ENCODE measurements at places on chromosomes 2 and 18.

DNA sequence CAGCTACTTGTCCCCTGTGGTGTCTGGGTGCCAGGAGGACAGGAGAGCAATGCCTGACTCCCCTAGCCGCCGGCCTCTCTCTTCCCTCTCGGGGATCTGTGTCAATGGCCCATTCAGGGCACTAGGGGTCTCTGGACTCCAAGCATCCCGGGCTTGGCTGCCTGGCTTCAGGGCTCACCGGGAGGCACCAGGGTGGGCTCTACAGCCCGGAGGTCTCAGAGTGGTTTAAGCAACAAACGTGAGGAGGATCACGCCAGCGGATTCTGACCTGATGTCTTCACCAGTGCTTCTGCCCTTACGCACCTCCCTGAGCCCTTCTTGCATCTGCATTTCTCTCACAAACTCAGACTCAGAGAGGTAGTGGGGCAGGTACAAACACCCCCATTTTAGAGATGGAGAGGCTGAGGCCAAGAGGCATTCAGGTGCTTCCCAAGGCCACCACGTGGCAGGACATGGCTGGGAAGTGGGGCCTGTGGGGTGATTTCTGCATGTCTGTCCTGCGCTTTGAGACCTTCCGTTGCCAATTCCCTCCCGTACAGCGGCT lies 243.0 kb downstream of the CELF4 start:
- no peak for DNase-seq

- no peak for DNase-seq
These were observed 157.4 kb upstream of the RGPD4 start for GRCh38 chr2:107669335-107669734.

DNA sequence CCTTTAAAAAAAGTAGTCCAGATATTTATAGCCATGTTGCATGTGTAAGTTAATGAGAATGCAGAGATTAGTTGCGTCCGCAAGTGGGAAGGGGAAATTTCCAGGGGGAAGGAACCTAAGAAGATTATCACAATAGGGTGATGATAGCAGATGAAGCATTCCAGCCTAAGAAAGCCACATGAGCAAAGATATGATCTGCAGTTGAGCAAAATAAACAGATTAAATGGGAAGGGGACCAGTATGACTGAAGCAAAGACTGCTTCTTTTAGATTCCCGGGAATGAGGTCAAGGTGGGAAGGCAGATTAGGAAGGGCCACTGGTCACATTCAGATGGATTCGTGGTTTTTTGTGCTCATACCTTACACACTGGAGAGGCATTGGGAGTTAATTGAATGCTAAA lies 154.6 kb upstream of the CDH2 start:
- DNase-seq: no peak

DNA sequence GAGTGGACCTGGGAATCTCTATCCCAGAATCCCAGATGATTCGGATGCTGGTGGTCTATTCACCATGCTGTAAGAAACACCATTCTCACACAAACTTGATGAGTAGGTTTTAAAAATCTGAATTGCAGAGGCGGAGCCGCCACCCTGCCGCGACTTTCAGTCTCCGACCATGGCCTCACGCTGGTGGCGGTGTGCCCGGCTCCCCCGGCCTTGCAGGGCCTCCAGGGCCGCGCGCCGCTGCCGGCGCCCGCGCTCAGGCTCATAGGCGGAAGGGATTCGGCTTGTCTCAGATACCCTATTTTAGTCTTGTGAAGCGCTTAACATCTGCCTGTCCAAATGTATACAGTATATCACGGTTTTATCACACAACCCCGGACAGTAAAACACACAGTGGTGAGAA lies 2.6 kb upstream of the PPM1B start:
- DNase-seq: no peak

GRCh38 chr2:230602562-230603230 lies 109.9 kb upstream of the CAB39 start:
- peak; percentile 31 for DNase-seq

DNA sequence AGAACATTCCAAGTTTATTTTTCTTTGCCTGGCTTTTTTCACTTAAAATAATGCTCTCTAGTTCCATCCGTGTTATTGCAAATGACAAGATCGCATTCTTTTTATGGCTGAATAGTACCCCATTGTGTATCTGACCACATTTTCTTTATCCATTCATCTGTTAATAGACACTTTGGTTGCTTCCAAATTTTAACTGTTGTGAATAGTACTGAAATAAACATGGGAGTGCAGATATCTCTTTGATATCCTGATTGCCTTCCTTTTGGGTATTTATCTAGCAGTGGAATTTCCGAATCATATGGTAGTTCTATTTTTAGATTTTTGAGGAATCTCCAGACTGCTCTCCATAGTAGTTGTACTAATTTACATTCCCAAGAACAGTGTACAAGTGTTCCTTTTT lies 230.5 kb downstream of the FIGN start:
- DNase-seq: no peak

DNA sequence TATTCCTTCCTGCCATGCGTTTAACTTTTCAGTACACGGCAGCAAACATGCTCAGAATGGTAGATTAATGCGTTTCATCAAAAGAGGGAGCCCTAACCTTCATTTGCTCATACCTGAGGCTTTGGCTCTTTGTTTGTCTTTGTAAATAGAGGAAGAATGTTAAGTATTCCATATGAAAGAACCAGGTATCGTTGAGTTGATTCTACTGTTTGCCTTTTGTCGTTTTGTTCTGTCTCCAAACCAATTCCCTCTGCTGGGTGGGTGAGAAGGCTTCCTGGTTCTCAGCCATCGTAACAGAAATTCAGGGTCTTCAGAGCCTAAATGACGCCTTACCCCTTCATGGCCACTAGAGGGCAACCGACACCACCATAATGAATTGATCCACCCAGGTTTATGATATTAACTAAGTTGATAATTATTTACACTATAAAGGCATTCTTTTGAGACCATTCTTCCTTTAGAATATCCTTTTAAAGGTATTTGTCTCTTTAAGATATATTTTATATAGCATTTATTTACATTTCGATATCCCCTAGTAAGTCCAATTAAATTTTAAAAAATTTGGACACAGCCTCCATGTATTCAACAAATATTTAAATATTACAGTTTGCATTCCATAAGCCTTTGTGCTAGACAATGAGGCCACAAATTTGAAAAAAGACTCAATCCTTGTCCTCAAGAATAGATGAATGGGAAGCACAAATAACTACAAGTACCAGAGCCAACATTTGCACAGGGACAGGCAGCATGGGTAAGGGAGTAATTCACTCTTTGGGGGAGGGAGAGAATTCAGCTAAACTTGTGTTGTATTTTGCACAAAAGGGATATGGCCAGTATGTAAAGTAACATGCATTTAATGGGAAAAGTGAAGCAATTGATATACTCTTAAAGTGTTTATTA lies 48.1 kb downstream of the TIMM21 start:
- DNase-seq: peak; percentile 2

GRCh38 chr18:49226243-49227000 lies 234.0 kb downstream of the DYM start:
- DNase-seq: no peak

DNA sequence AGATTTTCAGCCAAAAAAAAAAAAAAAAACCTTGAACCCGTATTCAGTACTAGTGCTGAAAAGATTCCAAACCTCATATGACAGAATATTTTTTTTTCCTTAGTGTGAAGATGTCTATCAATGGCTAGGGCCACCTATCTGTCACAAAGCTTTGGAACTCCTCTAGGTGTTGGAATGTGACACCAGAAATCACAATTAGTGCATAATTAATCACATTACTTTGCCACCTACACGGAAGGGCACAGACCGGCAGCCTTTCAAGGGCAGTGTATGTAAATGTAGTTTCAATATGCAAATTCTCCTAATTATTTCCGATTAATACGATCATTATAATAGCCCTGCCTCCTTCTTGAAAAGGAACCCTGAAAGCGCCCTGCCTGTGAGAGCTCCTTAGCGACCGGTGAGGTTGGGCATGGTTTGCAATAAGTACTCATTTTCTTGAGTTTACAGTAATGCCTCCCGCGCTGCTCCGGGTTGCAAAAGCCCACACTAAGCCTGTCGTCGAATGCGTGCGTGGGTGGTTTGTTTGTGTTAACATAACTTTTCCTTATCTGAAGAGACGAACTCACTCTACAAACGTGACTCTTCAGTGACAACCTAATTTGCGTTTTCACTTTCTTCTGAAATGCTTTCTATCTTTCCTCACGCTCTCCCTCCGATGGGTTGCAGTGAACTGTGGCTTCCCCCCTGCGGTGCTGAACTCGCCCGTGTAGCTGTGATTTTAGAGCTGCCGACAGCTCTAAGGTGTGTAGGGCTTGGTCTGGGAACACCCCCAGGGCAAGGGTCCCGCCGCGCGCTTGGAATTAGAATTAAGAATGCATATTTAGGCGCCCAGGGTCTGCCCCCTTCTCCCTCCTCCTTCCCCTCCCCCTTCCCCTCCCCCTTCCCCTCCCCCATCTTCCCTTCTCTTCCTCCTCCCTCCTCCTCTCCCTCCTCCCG lies 765 bp upstream of the ID2 start:
- peak; percentile 54 for DNase-seq

DNA sequence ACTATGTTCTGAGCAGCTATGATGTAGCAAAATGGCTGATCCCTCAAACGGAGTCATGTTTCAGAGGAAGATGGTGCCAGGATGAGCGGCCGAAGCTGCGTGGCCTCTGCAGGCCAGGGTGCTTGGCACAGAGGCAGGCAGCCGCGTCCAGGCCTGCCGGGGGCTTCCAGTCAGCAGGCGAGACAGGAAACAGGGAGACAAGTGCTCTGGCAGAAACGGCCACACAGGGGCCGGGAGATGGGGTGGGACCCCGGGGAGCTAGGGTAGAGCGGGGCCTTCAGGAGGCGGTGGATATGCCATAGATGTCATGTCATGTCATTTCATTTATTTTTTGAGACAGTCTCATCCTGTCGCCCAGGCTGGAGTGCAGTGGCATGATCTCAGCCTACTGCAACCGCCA lies 50.7 kb downstream of the EIPR1 start:
- no peak for DNase-seq

- no peak for DNase-seq
These were observed 159.7 kb downstream of the DOCK10 start for GRCh38 chr2:224882291-224883171.

- no peak for DNase-seq
These were observed 164.3 kb upstream of the SIX2 start for GRCh38 chr2:45173513-45173912.

GRCh38 chr18:2222270-2223185 lies 348.8 kb downstream of the METTL4 start:
- DNase-seq: no peak

GRCh38 chr18:25283781-25284180 lies 68.2 kb downstream of the ZNF521 start:
- DNase-seq: no peak

DNA sequence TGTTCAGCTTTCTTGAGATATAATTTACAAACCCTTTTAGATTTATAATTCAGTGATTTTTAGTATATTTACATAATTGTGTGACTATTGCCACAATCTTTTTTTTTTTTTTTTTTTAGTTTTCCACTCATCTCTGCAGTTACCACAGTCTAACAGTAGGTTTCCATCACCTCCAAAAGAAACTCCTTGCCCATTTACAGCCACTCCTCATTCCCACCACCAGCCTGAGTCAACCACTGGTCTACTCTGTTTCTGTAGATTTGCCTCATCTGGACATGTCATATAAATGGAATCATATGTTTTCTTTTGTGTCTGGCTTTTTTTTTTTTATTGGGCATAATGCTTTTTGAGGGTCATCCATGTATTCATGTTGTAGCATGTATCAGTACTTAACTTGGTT lies 16.1 kb downstream of the MTX2 start:
- no peak for DNase-seq

- DNase-seq: no peak
These were observed 37.9 kb downstream of the USP34 start for GRCh38 chr2:61432990-61433389.

DNA sequence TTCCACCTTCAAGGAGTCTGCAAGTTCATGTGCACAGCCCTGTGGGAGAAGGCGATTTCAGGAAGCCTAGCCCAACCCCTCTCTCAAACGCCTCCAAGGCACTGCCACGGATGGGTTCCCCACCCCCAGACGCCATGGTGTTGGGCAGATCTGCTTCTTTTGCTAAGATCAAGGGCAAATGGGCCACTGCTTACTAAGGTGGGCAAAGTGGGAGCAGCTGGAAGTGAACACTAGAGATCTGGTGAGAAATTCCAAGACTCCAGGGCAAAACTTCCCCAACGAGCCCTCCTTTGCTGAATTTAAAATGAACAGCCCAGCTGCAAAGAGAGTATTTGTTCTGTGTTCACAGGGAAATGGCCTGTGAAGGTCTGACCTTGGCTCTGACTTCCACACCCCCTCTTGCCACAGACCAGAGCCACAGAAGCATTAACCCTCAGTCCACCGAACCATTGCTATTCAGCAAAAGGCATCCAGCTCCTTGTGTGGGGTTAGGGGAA lies 45.1 kb upstream of the ZBTB7C start:
- no peak for DNase-seq

DNA sequence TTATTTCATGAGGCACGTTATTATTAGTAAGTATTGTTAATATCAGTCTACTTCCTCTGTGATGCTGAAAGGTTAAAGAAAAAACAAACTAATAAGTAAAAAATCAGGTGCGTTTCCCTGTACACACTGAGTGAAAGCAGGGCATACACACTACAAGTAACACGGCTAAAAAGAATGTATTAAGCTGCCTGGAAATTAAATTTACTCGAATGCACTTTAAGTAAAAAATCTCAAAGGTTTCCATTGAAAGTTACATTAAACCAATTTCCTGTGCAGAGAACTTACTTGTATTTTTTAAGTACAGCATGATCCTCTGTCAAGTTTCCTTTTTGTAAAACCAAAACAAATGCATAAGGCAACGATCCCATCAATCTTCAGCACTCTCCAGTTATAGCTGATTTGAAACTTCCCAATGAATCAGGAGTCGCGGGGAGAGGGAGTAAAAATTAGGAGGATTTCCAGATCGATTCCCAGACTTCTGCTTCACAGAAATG lies 633 bp downstream of the BCL2 start:
- no peak for DNase-seq

GRCh38 chr2:10531874-10532637 lies 83.9 kb upstream of the ODC1 start:
- DNase-seq: no peak

DNA sequence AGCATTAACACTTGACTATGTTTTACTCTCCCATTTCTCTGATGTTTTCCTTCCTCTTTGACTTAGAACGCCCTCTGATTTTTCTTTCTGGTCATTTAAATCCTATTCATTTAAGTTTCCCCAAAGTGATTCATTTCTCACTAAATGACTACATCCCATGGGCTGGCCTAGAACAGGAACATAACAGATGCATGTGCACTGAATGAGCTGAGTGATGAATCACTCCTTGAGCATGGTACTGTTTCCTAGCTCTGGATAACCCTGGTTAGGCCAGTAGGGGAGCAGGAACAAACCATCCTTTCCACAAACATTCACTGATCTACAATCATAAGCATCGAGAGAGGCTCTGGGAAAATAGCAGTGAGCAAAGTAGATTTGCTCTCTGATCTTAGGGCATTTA lies 221.9 kb upstream of the SETBP1 start:
- DNase-seq: no peak

GRCh38 chr18:6194640-6195039 lies 220.1 kb downstream of the L3MBTL4 start:
- no peak for DNase-seq

Data from stimulated activated CD8-positive, alpha-beta memory T cell treated with anti-CD3 and anti-CD28 coated beads, Interleukin-15, amount 100 ng/mL, for 4 hours (primary cell).